Upper lobe of right lung (tissue), 1 donor: ENCODE measurements at places on chromosomes 2 and 18. TPM values are rescaled to one million over a fixed set of nuclear protein-coding genes. Genes with fewer than 3 reads are reported as not detected.

The CABYR gene
- total RNA-seq: 1.1 TPM

The POTEI gene
- total RNA-seq: not detected

The MEP1B gene
- not detected for total RNA-seq

The MC4R gene
- total RNA-seq: not detected

The SP140L gene
- total RNA-seq: 27.2 TPM

The TSPYL6 gene
- not detected for total RNA-seq

The C2orf92 gene
- total RNA-seq: 14.4 TPM

The PDE1A gene
- 6.3 TPM for total RNA-seq

The ACMSD gene
- not detected for total RNA-seq

The FZD7 gene
- 13.6 TPM for total RNA-seq

The CTAGE1 gene
- not detected for total RNA-seq

- DNase-seq: no peak
These were observed 199.7 kb downstream of the ADCYAP1 start for GRCh38 chr18:1104181-1104881.

- DNase-seq: no peak
These were observed 17.5 kb upstream of the KANSL1L start for GRCh38 chr2:210188755-210189154.

GRCh38 chr2:70083344-70084156, 3.7 kb upstream of the PCBP1 start:
- no peak for DNase-seq

DNA sequence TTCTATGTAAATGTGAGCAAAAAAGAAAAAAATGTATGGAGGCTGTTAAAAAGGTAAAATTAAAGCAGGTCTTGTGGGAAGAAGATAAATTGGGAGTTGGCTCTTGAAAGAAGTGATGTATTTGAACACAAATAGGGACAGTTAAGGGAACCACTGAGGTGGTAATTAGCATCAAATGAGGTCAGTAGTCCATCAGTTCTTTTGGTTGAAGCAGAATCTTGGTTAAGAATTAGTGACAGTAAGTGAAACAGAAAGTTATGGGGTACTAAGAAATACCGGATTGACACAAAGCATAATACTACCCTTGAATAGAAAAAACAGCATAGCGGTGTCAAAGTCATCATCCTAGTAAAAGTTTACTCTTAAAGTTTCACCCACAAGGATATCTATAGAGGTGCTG, 352.6 kb upstream of the VRK2 start:
- DNase-seq: no peak

- DNase-seq: peak; percentile 73
These were observed 8.4 kb upstream of the ARID5A start for GRCh38 chr2:96528006-96528699.

DNA sequence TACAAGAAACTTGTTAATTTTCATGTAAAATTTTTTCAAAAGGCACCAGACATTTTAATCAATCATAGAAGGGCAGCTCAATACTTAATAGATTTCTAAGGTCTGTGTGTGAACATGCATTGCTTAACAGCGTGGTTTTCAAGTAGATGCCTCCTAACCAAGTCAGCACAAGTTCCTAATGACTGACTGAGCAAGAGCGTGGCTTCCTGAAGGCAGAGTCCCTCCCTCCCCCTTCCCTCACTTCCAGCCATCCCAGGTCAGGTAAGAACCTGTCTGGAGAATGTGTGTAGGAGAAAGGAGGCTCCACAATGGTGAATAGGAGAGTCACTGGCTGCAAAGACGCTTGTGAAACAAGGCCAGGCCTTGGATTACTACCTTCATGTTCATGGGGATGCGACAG, 33.5 kb upstream of the DAPL1 start:
- DNase-seq: no peak

DNA sequence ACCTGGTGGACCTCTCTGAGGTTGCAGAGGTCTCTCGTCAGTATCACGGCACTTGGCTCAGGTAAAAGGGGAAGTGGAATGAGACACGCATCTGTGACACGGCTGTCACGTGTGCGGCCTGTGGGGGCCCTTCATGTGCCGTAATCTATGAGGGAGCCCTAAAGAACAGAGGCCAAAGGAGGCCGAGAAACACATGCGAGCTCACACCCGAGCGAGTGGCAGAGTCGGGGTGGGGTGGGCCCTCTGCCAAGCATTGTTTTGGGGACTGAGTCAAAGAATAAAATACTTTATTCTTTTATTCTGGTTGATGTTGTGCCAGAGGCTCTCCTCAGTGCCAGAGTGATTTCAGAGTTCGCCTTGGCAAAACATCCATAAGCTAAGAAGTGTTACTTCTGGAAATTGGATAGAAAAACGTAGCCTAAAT, 43.3 kb downstream of the PLB1 start:
- DNase-seq: no peak
